ENCODE measurements at places on chromosomes 7 and 10. TPM values are rescaled to one million over a fixed set of nuclear protein-coding genes. Genes with fewer than 3 reads are reported as not detected.
A peak's percentile ranks its signal among the peaks of the same experiment; 100 is the strongest.

- DNase-seq, result no peak
Measured at GRCh38 chr10:47047127-47047504, 135.9 kb downstream of the PTPN20 start.

DNA sequence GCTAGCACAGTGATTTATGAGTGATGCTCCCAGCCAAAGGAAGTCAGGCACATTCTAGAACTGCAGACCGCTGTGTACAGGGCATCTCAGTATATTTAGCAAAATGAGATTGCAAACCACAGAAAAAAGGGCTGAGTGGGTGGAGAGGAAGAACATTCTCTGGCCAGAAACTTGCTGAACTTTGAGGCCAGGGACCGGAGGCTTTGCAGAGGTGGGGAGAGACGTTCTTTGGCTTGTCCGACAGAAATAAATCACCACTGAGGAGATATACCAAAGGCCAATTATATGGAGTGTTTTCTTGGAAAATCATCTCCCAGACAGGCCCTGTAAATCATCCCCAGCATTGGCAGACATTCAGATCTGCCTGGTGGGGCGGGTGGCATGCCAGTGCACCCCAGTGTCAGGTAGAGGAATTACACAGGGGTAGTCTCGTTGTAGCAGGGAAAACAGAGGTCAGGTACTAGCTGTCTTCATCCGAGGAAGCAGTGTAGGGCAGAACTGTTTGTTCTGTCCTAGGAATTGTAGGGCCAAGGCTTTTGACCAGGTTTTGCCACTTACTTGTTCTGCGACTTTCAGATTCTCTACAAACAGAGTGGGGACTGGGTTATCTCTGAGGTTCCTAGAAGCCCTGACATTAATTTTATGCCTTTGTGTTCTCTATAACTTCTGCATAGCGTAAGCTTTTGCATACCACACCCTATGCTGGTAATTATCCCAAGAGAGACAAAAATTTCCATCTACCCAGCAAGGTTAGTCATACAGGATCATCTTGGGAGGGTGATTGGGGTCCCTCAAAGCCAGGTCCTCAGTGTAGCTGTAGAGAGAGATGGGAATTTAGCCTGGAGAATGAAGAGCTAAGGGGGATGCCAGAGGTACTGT lies 655.6 kb downstream of the LRMDA start:
- peak; percentile 74 for DNase-seq

DNA sequence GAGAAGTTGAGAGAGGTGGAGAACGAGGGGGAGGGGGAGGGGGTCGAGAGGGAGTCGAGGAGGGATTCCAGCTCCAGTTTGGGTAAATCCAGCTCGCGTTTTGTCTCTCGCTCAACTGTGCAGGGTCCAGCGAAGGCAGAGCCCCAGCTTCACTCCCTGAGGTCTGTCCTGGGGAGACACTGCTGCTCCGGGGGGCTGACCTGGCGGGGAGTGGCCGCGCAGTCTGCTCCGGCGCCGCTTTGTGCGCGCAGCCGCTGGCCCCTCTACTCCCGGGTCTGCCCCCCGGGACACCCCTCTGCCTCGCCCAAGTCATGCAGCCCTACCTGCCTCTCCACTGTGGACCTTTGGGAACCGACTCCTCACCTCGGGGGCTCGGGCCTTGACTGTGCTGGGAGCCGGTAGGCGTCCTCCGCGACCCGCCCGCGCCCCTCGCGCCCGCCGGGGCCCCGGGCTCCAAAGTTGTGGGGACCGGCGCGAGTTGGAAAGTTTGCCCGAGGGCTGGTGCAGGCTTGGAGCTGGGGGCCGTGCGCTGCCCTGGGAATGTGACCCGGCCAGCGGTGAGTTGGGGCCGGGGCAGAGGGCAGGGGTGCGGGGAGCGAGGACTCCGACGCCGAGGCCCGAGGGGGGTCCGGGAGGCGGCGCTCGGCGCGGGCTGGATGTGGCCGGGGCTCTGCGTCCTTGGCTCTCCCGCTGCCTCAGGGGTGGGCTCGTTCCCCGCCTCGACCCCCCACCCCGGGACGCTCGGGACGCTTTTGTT lies at the start of gene TET1:
Gene TET1, plus strand, starts transcription at position 152 of the 757 bp plus-strand sequence. CDS start 12,002 bp downstream, outside the sequence.
- peak; percentile 64 for DNase-seq

DNA sequence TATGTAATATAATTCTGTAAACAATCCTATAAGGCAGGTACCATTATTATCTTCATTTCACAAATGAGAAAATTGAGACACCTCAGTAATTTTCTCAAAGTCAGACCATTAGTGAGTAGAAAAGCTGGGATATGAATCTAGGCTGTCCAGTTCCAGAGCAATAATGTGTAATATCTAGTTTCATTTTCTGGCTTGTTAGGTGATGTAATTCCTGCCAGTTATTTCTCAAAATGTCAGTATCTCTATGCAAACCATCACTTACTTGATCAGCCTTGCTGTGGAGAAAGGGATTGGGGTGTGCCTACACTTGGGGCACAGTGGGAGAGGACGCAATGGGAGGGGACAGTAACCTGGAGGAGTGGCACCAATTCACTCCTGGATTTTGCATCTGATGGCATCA lies 157.5 kb downstream of the LYZL1 start:
- no peak for DNase-seq

- DNase-seq, result no peak
Measured at GRCh38 chr7:7768977-7769709, 50.7 kb upstream of the RPA3 start.

Gene OR2A42
- total RNA-seq, result not detected

Gene CCDC146
- 2.6 TPM for total RNA-seq

- DNase-seq, result peak; percentile 69
Measured at GRCh38 chr7:11831736-11832495, at the start of gene THSD7A. TSS of gene THSD7A (minus strand) at chr7:11832198. CDS start at chr7:11831946, 252 bp downstream.

- DNase-seq, result no peak
Measured at GRCh38 chr7:37683246-37684120, at the start of gene GPR141. TSS of gene GPR141 (plus strand) at chr7:37683766. CDS start at chr7:37740394, 56,628 bp downstream.

DNA sequence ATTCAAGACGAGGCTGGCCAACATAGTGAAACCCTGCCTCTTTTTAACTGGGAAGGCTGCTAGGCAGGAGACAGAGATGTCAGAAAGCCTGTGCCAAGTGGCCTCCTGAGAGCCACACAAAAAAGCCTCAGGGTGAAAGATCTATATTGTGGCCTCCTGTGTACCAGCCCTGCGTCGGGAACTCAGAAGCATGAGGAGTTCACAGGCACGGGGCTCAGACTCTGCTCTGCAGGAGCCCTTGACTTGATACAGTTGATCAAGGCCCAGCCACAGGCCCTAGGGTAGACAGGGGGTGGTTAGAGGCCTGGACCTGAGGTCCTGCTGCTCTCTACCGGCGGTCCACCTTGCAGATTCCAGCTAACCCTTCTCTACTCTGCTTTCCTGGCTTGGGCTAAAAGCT lies 30.2 kb downstream of the FAM241B start:
- DNase-seq, result no peak

DNA sequence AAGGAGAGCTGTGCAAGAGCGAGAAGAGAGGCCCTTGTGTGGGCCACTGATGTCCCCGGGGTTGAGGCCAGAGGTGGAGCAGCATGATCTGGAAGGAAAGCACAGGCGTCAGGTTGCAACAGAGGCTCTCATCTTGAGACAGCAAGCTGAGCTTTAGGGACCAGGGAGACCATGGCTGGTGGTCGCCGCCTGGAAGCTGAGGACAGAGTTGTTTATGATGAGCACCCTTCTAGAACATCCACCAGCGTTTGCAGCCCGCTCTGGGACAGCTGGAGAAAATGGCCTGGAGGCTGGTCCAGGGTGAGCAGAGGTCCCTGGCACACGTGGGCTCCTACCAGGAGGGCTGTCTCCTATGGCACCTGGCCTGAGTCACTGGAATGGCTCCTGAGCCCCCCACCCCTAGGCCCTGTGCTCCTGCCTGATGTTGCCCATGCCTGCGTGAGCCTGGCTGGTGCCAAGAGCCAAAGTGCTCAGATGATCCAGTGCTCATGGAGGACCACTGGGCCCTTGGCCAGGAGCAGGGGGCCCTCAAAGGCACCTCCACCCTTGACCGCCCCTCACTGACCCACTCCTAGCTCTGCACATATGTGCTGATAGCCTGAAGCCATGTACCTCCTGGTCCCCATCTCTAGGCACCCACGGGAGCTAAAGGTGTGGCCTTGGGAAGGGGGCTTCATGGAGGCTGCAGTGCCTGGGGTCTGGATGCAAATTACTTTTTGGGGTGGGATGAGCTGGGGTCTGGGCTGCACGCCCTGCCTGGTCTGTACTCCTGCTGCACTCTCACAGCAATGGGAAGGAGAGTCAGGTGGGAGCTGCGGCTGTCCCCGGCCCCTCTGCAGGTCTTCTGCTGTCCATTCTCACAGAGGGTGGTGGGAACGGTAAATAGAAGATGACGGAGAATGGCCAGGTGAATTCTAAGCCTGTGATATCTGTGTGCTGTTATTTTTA lies 40.1 kb upstream of the RET start:
- DNase-seq, result no peak

DNA sequence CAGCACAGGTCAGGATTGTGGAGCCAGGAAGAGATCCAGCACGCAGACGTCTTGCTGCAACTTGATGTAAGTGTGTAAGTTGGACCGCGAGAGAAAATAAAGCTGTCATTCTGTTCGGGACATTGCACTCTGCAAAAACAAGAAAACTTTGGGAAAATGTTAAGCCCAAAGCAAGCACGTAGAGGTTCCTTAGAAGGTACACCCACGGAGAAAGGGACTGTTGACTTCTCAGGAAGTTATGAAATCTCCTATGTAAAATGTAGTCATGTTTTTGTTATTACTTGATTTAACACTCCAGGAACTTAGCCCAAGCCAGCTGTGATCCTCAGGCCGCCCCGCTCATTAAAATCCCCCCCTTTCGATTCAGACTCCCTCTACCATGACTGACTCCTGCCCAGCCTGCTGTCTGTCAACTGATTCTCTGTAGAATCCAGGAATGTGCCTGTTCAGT lies 196.1 kb upstream of the TCF7L2 start:
- DNase-seq, result no peak

Gene NAPEPLD
- total RNA-seq, result 17.2 TPM

Gene ITIH5
- total RNA-seq, result 0.30 TPM

DNA sequence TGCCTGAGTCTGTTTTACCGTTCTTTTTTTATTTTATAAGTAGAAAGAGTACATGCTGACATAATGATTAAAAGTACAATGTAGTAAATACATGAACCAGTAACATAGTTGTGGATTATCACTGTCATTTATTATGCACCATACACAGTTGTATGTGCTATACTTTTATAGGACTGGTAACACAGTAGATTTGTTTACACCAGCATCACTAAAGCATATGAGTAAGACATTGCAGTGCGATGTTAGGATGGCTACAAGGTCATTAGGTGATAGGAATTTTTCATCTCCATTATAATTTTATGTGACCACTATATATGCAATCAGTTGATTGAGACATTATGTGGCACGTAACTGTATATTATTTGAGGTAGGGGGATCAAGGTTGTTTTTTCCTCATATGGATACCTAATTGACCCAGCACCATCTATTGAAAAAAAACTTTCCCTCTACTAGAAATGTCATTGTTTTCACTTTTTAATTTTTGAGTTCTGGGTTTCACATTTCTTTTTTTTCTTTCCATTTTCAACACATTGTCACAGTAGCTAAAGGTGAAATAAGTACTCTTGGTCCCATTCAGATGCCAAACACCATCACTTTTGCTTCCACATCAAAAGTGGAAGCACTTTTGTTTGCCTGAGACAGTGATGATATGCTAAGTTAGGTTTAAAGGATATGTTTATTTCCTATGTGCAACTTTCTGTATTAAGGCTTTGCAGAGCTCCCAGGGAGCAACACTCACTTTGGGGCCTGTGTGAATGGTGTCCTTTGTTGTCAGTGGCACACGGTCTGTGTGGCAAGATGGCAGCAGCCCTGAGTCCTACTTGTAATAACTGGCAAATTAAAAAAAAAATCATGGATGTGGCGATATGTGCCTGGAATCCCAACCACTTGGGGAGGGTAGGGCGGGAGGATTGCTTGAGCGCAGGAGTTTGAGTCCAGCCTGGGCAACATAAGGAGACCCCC lies 17.1 kb downstream of the UBE2D1 start:
- no peak for DNase-seq

GRCh38 chr10:79305988-79306387 lies 41.3 kb upstream of the PPIF start:
- DNase-seq, result no peak

Gene LRIT1
- not detected for total RNA-seq

Gene MMP21
- 0.20 TPM for total RNA-seq

GRCh38 chr7:40077849-40078248 lies 56.6 kb downstream of the MPLKIP start:
- no peak for DNase-seq

- DNase-seq, result no peak
Measured at GRCh38 chr10:17675638-17676037, 31.7 kb downstream of the STAM start.

Gene OPN1SW
- not detected for total RNA-seq

DNA sequence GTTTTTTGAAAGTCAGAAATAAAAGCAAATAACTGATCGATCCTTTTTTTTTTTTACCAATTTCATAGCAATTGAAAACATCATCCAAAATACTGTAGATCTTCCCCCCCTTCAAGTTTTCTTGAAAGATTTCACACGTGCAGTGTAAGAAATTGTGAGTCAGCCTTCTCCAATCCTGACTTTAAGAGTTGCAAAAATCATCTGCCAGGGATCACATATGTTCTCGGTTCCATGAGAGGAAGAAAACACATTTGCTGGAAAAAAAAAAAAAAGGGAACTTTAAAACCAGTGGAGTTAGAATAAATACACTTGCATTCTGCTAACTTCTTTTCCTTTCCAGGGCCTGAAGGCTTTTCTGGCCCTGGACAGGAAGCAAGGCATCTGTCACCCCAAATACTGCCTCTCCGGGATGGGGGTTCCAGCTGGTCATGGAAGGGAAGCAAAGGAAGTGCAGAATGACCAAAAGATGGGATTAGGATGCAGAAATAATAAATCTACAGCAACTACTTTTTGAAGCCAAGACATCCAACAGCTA lies 198.4 kb upstream of the KIAA1217 start:
- no peak for DNase-seq

Gene LRRD1
- total RNA-seq, result not detected
